ENCODE measurements at places on chromosomes 1 and 21.
A peak's percentile ranks its signal among the peaks of the same experiment; 100 is the strongest.

GRCh38 chr21:28240586-28240985 is 752.1 kb downstream of the LTN1 start:
- DNase-seq, result no peak

GRCh38 chr1:181490740-181491712 is 7.7 kb downstream of the CACNA1E start:
- DNase-seq, result no peak

- DNase-seq, result no peak
Observed at GRCh38 chr1:228228601-228229074, 20.8 kb downstream of the OBSCN start.

DNA sequence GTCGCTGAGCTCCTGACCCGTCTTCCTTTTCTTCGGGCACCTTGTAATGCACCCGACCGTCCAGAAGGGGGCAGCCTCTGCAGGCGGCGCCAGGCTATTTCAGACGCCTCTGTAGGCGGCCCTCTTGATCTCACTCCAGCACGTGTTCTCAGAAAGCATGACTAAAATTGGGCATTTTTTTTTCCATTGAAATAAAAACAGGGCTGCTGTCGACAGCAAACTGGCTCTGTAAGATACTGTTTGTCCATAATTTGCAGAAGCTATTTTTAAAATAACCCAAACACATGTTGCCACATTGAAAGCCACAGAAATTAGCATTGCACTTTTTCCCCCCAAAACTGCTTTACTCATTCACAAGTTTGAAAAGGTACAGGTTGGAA is 78.0 kb downstream of the STUM start:
- DNase-seq, result peak; percentile 65

GRCh38 chr21:42411197-42411869 is 7.6 kb downstream of the UBASH3A start:
- no peak for DNase-seq

Data from effector CD8-positive, alpha-beta T cell (primary cell).